ENCODE measurements at places on chromosomes 1 and 21.

DNA sequence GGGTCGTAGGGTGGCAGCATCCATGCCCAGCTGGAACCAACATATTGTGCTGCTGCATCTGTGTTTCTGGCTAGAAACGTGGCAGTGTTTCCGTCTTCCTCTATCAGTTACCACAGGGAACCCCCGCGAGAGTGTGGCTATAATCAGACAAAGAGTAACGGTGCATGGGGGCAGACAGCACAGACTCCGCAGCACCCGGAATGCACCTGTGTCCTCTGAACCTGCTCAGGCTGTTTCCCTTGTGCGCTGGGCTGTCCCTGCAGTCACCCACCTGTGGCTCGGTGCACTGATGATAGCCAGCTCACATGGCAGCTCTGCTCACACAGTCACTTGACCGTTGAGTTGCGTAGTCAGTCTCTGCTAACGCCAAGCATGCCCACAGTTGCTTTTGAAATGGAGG is 11.4 kb upstream of the PCBP3 start:
- DNase-seq = no peak

DNA sequence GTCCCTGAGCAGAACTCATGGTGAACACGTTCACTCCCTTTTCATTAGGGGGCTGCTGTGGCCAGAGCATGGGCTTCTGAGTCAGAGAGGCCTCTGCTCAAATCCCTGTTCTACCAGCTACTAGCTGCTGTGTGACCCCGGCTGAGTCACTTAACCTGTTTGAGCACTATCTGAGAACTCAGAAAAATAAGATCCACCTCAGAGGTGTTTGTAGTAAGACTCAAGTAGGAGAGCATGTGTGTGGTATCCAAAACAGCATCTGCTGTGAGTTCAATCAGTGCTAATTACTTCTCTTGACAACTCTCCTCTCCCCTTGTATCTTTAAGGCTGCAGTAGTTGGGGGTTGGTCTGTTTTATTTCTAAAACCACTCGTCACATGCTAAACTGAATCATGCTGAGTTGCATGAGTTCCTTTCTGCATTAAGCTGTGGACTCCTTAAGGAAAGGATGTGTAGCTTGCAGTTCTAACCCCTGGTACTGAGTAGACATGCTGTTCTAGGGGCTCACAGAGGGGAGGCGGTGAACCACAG is 39.7 kb upstream of the JUN start:
- DNase-seq = no peak

GRCh38 chr1:232416026-232416568 is 213.8 kb downstream of the SIPA1L2 start:
- no peak for DNase-seq

GRCh38 chr1:192550922-192551534 is 24.5 kb upstream of the RGS1 start:
- DNase-seq = no peak

- no peak for DNase-seq
These were observed 71.4 kb downstream of the UCK2 start for GRCh38 chr1:165898837-165899236.
